Activated T-cell treated with anti-CD3 and anti-CD28 coated beads for 1 hour (primary cell): ENCODE measurements at places on chromosomes 16 and 17.

- no peak for DNase-seq
Measured at GRCh38 chr17:56939869-56940484, 20.9 kb downstream of the COIL start.

GRCh38 chr16:29779474-29779873, 1.4 kb downstream of the ZG16 start:
- no peak for DNase-seq

DNA sequence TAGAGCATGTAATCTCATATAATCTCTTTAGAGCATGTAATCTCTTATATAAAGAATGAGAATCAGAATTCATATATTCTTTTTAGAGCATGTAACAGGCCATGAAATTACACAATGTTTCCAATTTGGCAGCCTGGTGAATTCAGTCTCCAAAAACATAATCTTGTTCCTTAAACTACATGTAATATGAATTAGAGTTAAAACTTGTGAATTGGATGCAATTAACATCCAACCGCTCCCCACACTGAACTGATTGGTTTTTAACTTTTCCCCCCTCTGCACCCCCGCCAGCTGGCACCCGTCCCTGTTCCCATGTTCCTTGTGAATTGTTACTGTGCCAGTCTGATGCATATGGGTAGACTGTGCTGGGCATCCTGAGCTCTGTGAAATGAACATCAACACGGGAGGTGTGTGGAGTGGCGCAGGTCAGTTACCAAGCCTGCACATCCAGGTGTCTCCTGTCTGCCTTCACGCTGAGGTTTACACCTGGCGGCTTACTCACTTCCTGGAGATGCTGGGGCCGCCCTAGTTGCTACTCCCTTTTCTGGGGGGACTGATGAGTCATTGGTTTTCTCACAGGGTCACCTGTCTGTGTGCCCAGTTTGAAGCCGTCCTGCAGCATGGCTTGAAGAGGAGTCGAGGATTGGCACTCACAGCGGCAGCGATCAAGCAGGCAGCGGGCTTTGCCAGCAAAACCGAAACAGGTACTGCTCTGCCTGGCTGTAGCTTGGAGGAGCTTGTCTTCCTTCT, 50.4 kb downstream of the SNX29 start:
- no peak for DNase-seq

GRCh38 chr16:72975809-72976437, 72.0 kb downstream of the ZFHX3 start:
- DNase-seq = no peak
